Progenitor cell of endocrine pancreas (in vitro differentiated cells): ENCODE measurements at places on chromosomes 13 and 19. TPM values are rescaled to one million over a fixed set of nuclear protein-coding genes. Genes with fewer than 3 reads are reported as not detected.

DNA sequence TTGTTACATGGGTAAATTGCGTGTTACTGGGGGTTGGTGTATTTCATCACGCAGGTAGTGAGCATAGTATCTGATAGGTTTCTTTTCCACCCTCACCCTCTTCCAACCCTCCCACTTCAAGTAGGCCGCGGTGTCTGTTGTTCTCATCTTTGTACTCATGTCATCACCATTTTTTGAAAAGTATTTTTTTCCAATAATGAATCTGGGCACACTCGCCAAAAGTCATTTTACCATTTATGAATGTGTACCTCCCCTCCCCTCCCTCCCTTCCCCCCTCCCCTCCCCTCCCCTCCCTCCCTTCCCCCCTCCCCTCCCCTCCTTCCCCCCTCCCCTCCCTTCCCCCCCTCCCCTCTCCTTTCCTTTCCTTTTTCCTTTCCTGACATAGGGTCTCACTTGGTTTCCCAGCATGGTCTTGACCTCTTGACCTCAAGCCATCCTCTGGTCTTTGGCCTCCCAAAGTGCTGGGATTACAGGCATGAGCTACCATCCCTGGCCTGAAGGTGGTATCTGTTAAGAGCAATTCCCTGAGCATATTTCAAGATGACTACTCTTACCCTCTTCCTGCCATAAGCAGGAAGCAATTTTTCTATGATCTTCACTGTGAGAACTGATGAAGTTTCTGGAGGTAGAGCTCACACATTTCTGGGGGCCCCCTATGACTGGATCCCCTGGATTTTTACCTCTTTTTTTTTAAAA is 15.7 kb downstream of the ZNF627 start:
- no peaks in the 10 kb centered on the region for H3K27me3 ChIP-seq
- H3K27ac ChIP-seq = peak overlapping the region; percentile 97
- no peak for DNase-seq
- no peaks in the 10 kb centered on the region for H3K4me1 ChIP-seq

DNA sequence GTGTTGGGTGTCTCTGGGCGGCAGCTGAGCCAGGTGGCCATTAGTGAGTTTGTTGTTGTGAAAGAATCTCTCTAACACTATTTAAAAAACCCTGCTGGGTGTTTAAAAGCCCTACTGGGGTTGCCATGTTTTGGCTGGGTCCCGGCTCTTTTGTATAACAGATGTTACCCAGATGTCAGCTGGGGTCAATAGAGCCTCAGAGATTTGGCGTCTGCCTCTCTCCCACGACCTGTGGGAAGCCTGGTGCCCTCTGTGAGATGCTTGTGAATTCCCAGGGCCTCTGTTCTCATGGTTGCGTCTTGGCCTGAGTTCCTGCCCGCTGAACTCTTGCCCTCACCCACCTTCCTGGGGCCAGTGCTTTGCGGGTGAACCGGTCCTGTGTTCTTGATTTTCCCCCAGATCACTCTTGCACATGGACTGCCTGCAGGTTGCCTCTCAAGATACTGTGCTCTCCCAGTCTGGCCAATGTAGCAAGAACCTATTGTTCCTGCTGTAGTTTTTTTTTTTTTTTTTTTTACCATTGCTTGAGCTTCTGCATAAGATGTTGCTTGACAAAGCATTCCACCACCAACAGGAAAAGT is 9.5 kb downstream of the NFILZ start:
- no peaks in the 10 kb centered on the region for H3K36me3 ChIP-seq
- H3K27me3 ChIP-seq = peaks cover 4% of the 10 kb centered on the region
- H3K27ac ChIP-seq = no peak overlapping the region
- no peaks in the 10 kb centered on the region for H3K4me1 ChIP-seq

DNA sequence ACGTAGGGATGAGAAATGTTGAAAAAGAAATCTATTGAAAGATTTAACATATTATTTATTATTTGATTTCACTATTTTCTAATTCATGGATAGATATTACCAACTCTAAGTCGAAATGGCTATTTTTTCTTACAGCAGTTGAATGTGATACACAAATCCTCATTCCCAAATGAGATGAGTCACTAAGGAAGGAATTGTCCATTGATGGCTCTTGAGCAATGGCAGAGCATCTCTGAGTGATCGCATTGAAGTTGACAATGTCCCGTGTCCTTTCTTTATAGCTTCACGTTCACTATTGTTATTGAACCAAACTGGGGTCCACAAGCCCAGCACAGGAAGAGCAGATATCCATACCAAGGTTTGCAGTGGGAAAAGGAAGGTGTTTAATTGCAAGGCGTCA is 648.3 kb upstream of the SPRY2 start:
- H3K36me3 ChIP-seq = peaks cover 13% of the 10 kb centered on the region
- DNase-seq = no peak
- H3K4me3 ChIP-seq = no peak overlapping the region
- H3K27ac ChIP-seq = no peak overlapping the region
- H3K27me3 ChIP-seq = no peaks in the 10 kb centered on the region

DNA sequence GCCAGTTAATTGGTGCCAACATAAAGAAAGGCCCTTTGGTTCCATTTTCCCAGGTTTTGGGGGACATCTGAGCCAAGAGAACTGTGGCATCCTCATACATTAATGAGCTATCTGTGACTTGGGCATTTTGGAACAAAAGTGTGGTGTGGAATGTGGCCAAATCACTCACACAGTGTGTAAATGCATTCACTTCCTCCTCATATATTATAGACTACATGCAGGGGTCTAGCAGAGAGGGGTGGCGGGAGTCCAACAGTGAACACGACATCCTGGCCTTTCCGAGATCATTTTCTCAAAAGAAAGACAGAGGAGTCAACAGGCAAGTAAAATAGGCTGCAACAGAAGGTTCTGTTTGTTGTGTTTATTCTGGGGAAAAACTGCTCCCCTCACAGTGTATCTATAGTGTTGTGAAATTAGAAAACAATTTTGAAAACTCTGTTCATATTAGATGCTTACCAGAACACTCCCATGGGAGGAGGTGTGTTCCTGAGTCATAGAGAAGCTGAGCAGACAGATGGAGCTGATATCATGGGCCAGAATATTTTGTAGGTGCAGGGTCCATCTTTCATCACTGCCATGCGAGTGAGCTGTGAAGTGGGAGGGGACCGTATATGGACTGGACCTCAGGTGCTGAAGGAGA is 36.9 kb downstream of the PABPC3 start:
- DNase-seq = no peak
- peaks cover 42% of the 10 kb centered on the region for H3K27me3 ChIP-seq
- no peaks in the 10 kb centered on the region for H3K36me3 ChIP-seq
- H3K4me3 ChIP-seq = no peak overlapping the region
- H3K4me1 ChIP-seq = no peaks in the 10 kb centered on the region
- no peak overlapping the region for H3K27ac ChIP-seq

- DNase-seq = no peak
- H3K27me3 ChIP-seq = no peaks in the 10 kb centered on the region
- H3K36me3 ChIP-seq = no peaks in the 10 kb centered on the region
These were observed 788.4 kb upstream of the PRR20A start for GRCh38 chr13:56352361-56352760.

DNA sequence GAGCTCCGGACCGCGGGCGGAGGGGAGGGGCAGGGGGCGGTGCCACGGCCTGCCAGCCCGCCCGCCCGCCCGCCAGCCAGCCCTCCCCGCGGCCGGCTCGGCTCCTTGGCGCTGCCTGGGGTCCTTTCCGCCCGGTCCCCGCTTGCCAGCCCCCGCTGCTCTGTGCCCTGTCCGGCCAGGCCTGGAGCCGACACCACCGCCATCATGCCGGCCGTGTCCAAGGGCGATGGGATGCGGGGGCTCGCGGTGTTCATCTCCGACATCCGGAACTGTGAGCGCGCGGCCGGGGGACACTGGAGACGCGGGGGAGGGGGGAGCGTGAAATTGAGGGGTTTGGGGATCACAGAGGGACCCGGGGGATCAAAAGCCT is at the start of gene AP2A1:
Gene AP2A1, plus strand, starts transcription at position 72 of the 370 bp plus-strand sequence. Its CDS starts 133 bp downstream, at position 205.
- peaks cover 15% of the 10 kb centered on the region for H3K4me1 ChIP-seq
- H3K36me3 ChIP-seq = no peaks in the 10 kb centered on the region
- no peak for DNase-seq
- H3K4me3 ChIP-seq = peak within 1 kb of the TSS; percentile 91

- H3K36me3 ChIP-seq = no peaks in the 10 kb centered on the region
- H3K27ac ChIP-seq = no peak overlapping the region
- no peak for DNase-seq
- no peaks in the 10 kb centered on the region for H3K27me3 ChIP-seq
These were observed 324.8 kb upstream of the PCDH9 start for GRCh38 chr13:67554746-67555452.

DNA sequence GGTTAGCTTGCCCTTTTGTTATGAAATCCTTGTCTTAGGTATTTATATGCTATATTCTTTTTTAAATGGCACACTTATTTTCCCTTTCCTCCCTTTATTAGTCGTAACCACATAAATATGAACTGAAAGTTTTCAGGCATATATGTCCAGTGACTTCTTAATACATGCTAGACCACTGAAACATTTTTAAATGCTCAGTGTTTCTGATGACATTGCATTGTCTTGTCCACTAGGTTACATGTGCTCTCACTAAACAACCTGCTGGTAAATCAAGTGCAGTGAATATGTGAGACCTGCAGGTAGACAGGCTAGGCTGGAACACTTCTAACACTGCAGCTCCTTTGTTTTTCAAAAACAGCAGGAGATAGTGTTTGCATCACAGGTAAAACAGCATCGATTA is 332.6 kb upstream of the DACH1 start:
- no peak overlapping the region for H3K4me3 ChIP-seq
- no peaks in the 10 kb centered on the region for H3K27me3 ChIP-seq
- no peak overlapping the region for H3K27ac ChIP-seq
- no peak for DNase-seq

DNA sequence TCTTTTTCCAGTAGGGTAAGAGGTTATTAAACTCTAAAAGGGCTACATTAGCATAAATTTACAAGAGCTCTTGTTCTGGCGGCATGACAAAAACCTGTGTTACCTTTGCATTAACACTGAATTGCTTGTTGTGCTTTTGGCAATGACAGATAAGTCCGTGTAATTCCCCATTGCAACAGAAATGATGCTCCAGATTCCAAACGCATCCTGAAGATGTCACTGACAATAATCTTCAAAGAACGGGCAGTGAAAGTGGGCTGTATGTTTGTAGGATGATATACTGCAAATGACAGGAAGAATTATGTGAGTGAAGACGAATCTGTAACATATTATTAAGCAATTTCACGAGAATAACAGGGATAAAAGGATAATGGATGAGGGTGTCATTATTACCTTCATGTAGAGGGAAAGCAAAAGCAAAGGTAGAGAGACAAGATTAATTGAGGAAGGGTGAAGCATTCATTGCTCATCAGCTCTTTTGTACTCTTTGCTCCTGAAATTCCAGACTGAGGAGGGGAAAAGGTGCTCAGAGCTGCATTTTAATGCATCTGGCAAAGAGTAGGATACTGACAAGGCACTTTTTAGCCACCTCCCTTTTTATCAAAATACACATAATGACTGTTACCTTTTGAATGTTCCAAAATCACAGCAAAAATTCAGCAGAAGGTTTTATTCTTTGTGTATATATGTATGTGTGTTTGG is 38.5 kb upstream of the MAB21L1 start:
- H3K27me3 ChIP-seq = peaks cover 3% of the 10 kb centered on the region
- H3K4me1 ChIP-seq = peaks cover 3% of the 10 kb centered on the region
- no peaks in the 10 kb centered on the region for H3K36me3 ChIP-seq
- H3K4me3 ChIP-seq = no peak overlapping the region

GRCh38 chr13:37481011-37481884 is 117.3 kb downstream of the POSTN start:
- H3K36me3 ChIP-seq = no peaks in the 10 kb centered on the region
- no peaks in the 10 kb centered on the region for H3K27me3 ChIP-seq
- H3K4me1 ChIP-seq = peaks cover 9% of the 10 kb centered on the region
- H3K4me3 ChIP-seq = no peak overlapping the region
- H3K27ac ChIP-seq = no peak overlapping the region

DNA sequence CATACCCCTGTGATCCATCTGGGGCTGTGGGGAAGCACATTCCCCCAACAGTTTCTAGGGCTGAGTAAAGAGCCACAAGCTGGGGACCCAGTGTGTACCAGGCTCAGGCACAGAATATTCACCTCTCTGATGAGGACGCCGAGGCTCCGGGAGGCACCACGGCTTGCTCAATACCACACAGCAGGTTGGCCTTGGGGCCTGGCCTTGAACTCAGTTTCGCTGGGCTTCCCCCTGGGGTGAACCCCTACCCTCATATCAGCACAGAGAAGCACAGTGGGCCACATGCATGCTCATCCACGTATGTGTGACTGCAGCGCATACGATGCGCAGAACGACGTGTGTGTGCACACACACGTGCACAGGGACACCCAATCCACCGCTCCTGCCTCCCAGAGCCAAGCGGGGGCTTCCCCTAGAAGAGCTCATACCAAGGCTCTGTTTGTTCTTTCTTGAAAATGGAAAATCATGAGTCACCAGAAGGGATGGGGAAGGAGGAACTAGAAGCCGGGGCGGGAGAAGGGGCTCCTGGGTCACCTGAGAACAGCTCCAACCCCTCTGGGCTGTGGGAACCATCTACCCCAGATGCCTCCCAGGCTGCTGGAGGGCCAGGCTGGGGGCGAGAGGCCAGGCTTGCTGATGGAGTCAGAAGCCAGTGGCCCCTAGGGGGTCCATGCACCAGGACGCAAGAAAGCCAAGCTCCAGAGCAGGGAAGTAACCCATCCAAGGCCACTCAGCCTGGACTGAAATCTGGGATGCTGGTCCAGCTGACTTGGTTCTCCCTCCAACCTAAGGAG is 4.9 kb upstream of the PDE4C start:
- H3K27me3 ChIP-seq = peaks cover 57% of the 10 kb centered on the region
- no peak overlapping the region for H3K4me3 ChIP-seq
- H3K36me3 ChIP-seq = no peaks in the 10 kb centered on the region
- H3K27ac ChIP-seq = no peak overlapping the region
- peaks cover 3% of the 10 kb centered on the region for H3K4me1 ChIP-seq

DNA sequence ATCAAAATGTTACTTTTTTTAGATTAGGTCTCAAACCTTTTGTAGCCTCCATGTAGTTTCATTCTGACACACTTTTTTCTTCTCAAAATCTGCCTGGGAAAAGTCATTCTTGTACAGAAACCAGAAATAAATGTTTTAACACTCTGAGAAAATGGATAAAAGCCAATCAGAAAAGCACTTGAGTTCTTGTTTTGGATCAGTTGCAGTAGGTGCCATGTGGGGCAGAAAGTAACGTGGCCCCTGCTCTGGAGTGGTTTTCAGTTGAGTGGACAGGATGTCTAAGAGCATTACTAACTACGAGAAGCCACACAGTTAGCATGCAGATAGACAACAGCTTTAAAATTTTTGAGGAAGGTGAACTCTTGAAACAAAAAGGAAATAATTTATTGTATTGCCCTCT is 19.1 kb downstream of the GPR183 start:
- H3K27ac ChIP-seq = no peak overlapping the region
- DNase-seq = no peak
- H3K36me3 ChIP-seq = peaks cover 7% of the 10 kb centered on the region
- no peaks in the 10 kb centered on the region for H3K27me3 ChIP-seq
- no peak overlapping the region for H3K4me3 ChIP-seq

- no peaks in the 10 kb centered on the region for H3K27me3 ChIP-seq
- DNase-seq = no peak
- peaks cover 6% of the 10 kb centered on the region for H3K36me3 ChIP-seq
- H3K4me1 ChIP-seq = peaks cover 20% of the 10 kb centered on the region
- H3K27ac ChIP-seq = peak overlapping the region; percentile 92
These were observed 581 bp downstream of the RCBTB1 start for GRCh38 chr13:49584771-49585182.

Gene GRIN2D
- total RNA-seq = 0.22 and 0.34 TPM in 2 replicates

Gene COL4A2
- 120 and 121 TPM in 2 replicates for total RNA-seq

Gene CCL25
- not detected in 2 replicates for total RNA-seq
